Esophagus muscularis mucosa (tissue), 4 donors: ENCODE measurements at places on chromosomes 12 and 14. TPM values are rescaled to one million over a fixed set of nuclear protein-coding genes. Genes with fewer than 3 reads are reported as not detected.

GRCh38 chr14:65879248-65880009 lies 466.9 kb downstream of the FUT8 start:
- DNase-seq: no peak

GRCh38 chr14:102690509-102691286 lies 86.6 kb upstream of the TRAF3 start:
- DNase-seq: no peak

- DNase-seq: no peak
These were observed 86.5 kb downstream of the SRGAP1 start for GRCh38 chr12:63930971-63931370.

GRCh38 chr12:110266980-110267620 lies 13.9 kb upstream of the ATP2A2 start:
- DNase-seq: no peak

DNA sequence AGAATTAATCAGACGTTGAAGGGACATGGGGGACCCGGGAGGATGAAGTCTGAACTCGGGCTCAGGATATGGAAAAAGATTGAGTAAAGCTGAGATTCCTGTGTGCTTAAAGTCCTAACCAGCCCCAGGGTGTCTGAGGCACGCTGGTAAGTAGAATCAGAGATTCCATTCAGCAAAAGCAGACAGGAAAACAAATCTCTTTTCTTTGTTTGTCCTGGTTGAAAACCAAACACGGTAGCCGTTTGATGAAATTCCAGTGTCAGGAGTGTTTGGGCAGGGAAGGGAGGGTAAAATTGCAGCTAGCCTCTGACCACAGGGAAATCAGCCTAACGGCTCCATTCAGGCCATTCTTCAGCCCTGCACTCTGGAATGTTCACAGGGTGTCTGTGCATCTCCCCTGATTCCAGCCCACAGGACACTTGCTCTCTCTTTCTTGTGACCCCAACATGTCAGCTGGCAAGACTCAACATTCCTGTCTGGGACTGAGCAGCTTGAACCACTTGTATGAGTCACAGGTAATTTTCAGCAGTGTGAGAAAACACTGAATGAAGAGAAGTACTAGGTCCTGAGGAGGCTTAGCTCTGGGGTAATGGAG lies 31.0 kb downstream of the NINJ2 start:
- DNase-seq: no peak

GRCh38 chr14:62308316-62308715 lies 546.1 kb downstream of the SNAPC1 start:
- no peak for DNase-seq

GRCh38 chr12:45289245-45290215 lies 73.6 kb downstream of the ANO6 start:
- DNase-seq: no peak

DNA sequence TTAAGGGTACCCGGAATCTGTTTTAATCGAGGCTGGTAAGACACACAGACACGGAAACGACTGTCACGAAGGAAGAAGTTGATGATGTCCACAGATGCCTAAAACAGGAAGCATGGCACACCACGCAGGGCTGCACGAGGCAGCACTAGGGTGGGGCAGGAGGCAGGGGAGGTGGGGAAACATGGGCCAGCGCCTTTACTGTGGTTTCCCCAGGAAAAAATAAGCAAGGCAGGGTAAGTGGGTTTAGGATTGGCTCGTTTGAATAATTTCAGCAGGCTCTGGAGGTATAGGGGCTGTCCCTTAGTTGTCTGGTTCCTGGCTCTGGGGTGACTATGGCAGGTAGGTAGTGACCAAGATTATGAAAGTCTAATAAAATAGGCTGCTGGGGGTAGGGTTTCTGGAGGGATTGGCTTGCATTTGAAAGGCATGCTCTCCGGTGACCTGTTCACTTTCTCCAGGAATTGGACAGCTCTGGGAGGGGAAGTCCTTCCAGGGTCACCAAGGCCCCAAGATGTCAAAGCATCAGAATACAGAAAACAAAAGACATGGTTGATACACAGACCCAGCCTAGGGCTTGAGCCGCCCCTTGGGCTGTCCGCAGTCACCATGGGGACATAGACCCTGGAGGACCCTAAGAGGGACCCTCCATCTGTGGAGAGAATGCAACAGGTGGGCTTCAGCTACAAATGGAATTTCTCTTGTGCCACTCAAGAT lies 35.3 kb downstream of the MAP1LC3B2 start:
- DNase-seq: no peak

DNA sequence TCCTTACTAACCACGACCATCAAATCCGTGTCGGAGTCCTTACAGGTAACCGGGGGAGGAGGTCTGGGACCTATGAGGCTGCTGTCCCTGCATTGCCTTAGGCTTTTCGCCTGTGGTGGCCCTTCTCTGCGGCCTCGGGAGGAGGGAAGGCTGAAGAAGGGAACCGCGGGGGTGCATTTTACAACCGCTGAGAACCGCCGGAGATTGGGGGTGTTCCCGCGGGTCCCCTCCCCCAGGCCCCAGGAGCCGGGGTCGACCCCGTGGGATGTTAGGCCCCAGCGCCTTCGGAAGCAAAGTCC lies 549 bp downstream of the GPHN start:
- DNase-seq: no peak

DNA sequence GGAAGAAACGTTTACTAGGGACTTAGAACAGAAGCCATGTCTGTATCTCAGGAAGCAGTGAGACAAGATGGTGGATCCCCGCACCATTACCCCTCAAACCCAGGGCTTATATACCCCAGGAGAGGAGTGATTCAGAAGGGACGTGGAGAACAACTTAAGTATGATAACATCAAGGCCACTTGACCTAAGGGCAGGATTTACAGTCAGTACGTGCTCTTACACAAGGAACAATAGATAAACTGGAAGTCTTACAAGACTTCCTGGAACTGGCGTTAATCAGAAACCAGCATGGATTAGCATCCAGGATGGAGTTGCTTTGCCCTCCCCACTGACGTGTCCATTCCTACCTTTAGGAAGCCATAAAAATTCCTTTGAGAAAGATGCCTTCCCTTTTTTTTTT lies 8.6 kb upstream of the ETFBKMT start:
- no peak for DNase-seq

- DNase-seq: no peak
These were observed 37.8 kb downstream of the HELB start for GRCh38 chr12:66340131-66340530.

DNA sequence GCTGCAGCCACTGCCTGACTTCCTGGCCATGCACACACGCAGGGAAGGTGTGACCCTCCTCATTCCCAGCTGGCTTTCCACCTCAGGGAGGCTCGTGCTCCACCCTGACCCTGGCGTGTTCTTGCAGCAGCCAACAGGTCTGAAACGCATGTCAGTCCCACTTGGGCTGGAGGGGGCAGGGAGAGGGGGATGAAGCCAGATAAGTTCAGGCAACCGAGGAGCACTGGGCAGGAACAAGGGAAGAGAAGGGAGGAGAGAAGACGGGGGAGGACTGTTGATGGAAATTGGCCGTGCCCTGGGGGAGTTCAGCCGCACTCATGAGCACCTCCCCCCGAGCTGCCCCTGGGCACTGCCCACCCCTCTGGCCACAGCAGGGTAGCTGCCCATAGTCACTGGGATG lies 182.4 kb upstream of the PRMT8 start:
- DNase-seq: no peak

DNA sequence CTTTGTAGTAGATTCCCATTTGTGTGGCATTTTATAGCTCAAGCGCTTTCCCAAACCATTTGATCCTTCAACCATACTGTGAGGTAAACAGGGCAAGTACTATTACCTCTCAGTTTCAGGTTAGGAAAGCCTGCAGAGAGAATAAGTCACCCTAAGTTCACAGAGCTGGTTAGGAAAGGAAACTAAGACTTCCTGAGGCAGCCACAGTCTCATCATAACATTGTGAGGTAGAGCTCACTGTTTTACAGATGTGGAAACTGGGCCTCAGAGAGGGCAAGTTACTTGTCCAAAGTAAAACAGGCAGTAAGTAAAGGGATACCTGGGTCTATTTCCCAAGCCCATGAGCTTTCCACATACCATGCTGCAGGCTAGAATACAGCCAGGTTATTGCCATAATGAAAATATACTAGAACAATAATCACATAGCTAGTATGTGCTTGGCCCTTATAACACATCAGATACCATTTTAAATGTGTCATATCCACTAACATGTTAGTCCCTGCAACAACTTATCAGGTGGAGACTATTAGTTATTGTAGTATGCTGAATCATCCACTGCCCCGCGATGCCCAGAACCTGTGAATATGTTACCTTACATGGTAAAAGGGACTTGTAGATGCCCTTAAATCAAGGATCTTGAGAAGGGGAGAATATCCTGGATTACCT lies 150.9 kb upstream of the GRIP1 start:
- DNase-seq: no peak

- no peak for DNase-seq
These were observed 1.9 kb downstream of the HEATR5A start for GRCh38 chr14:31418440-31418839.

GRCh38 chr14:104427131-104427851 lies 152.3 kb upstream of the C14orf180 start:
- DNase-seq: peak; percentile 87

- peak; percentile 24 for DNase-seq
These were observed 23.3 kb upstream of the EMP1 start for GRCh38 chr12:13173012-13173932.

- DNase-seq: no peak
These were observed 40.0 kb downstream of the STX2 start for GRCh38 chr12:130799051-130799450.

DNA sequence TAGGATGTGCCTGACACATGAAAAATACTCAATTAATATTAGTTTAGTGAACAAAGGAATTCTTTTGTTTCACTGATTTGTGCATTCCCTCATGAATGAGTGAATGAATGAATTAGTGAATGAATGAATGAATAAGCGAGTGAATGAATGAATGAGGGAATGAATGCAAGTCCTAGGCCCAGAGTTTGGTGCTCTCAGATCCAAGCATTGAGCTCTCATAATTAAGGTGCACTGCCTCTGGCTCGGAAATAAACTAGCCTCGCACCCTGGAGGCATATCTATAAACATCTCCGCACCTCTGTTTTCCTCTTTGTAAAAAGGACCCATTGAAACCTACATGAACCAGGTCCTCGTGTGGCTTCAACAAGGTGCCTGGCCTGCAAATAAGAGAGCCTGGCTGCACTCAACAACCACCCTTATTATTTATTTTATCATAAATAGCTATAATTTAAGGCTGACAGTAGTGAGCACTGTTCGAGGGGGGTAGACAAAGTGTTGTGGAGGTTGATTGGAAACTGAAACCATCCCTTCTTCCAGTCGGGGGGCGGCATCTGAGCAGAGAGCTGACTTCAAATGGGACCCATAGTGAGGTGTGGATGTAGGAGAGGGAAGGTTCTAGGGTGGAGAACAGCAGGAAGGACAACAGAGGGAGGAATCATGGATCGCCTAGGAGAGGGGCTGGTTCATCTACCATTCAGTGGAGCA lies 316.8 kb downstream of the BCL11B start:
- DNase-seq: peak; percentile 34

- no peak for DNase-seq
These were observed 92.1 kb upstream of the FZD10 start for GRCh38 chr12:130070126-130070611.

- no peak for DNase-seq
These were observed 1.9 kb downstream of the COL2A1 start for GRCh38 chr12:48002414-48002730.

- DNase-seq: no peak
These were observed 43.7 kb downstream of the GPR137C start for GRCh38 chr14:52596320-52596719.

DNA sequence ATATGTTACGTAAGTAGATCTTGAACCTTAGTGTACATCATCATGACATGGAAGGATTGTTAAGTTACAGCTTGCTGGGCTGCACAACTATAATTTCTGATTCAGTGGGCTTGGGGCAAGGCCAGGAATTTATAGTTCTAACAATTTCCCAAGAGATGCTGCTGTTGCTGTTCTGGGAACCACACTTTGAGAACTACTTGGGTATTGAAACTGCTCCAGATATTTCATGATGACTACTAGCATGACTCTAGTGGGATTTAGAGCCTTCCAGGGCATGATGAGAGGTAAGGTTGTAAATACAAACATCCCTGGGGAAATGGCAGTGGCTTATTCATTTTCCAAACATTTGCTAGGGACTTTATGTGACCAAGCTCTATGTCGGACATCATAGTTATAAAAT lies 904.8 kb upstream of the SEL1L start:
- no peak for DNase-seq

DNA sequence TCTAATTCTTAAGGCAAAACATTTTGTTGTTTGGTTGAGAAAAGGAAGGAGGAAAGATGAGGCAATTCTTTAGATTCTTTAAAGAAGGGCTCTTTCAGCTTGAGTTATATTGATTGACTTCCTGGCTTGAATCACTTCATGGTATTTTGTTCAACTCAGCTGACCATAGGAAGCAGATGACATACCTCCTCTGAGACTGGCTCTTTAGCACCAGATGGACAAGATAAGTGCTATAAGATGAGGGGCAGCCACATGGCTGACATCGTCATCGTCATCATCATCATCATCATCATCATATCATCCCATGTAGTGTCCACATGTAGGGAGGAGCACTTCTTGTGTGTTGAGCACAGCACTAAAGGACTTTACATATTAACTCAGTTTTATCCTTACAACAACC lies 81.3 kb downstream of the SSPN start:
- no peak for DNase-seq

DNA sequence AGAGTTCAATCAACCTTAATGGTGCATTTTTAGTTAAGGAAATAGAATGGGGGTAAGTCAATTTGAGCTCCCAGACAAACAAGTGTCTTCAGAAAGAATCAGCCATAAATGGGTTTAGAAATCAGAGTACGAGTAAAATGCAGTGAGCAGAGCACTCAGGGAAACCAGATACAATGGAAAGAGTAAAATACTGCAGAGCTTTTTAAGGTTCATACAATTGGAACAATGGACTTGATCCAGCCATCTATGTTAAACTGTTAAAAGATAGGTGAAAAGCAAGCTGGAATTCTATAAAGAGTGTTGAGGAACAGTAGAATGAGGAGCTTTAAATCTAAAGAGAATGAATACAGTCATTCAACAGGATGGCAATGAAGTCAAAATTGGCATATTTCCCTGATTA lies 23.8 kb upstream of the PCNX4 start:
- DNase-seq: no peak

DNA sequence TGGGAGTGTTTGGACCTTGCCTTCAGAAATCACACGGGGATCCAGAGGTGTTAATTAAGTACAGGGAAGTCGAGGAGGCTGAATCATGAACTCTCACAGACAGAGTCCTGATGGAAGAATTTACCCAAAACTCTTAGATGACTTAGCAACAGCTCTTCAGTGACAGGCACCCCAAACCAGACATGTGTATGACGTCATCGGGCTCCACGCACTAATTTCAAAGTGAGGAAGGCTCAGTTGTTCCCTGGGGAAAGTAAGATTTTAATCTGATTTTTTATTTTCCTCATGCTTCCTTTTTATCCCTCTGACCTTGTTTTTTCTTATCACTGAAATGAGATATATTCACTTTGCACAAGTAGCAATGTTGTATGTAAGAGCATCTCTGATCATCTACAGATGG lies 1363.5 kb downstream of the AACS start:
- no peak for DNase-seq

Gene RPL10L
- not detected for total RNA-seq

Gene RILPL1
- 29.5 TPM for total RNA-seq

Gene SLC16A7
- total RNA-seq: 28.4 TPM

Gene GZMB
- total RNA-seq: not detected

Gene ERBB3
- total RNA-seq: 25.0 TPM

Gene AKT1
- total RNA-seq: 162 TPM

Gene MANSC4
- total RNA-seq: 0.39 TPM

Gene EPYC
- total RNA-seq: not detected

Gene ACSS3
- total RNA-seq: 5.8 TPM

Gene LRP1
- total RNA-seq: 203 TPM

Gene CRIP2
- total RNA-seq: 578 TPM

Gene IL26
- not detected for total RNA-seq

Gene ACVRL1
- 124 TPM for total RNA-seq

Gene KCNH5
- total RNA-seq: under 0.01 TPM

Gene MRPL52
- total RNA-seq: 27.0 TPM

Gene MYF6
- 0.29 TPM for total RNA-seq
